ENCODE measurements at places on chromosomes 2 and 18.
A peak's percentile ranks its signal among the peaks of the same experiment; 100 is the strongest.

- no peak for DNase-seq
Measured at GRCh38 chr2:239476757-239477585, 76.2 kb upstream of the HDAC4 start.

DNA sequence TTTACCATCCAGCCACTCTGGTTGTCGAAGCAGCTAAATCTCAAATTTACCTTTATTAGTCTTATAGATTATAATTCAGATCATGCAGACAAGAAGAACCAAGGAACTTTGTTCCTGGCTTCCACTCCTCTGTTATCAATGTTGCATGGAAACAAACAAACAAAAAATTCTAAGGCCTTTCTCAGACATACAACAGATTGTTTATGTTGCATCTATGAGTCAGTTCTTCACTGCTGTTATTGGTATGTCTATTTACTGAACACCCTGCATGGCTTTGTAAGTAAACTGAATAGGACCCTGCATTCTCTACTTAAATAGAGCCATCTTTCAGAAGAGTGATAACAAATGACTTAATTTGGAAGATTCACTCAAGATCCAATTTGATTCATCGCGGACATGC is 1.6 kb upstream of the ANKRD44 start:
- DNase-seq: no peak

DNA sequence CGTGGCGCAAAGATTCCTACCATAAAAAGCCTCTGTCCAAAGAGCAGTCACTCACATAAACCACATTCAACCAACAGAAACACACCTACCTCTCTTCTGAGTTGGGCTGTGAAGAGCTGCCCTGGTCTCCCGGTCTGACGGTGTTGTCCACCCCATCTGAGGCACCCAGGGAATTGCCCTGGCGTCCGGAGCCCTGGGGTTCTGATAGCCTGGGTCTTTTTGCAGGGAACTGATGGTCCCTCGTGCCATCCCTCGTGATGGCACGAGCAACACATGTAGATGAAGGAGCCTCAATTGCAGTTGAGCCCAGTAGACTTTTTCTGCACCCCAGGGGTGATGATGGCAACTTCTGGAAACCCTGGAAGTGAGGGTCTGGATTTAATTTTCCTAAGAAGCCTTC is 13.8 kb downstream of the HJURP start:
- no peak for DNase-seq

- no peak for DNase-seq
Measured at GRCh38 chr18:4394700-4395099, 60.4 kb downstream of the DLGAP1 start.

DNA sequence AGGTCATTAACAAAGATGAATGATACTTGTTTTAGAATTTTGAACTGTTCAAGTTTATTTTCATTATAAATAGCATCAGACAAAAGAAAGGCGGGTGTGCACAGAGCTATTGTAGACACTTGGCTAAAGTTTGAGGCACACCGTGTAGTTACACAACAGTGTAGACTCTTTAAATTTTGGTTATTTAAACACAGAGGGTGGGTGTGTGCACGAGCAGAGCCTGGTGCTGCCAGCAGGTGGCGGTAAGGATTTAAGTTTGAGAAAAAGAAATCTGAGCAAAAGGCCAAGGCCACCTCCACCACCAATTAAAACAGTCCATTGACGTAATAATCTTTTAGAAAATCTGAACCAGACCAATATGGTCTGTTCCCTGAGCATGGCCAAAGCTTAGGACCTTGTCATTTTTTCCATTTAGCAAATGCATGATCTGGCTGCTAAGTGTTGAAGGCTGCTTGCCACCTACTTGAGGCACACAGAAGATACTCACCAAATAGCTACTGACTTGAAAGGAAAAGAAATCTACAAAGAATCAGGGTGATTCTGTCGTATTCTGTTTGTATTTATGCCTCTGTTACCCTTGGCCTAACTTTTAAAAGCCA is 14.3 kb downstream of the COPS7B start:
- DNase-seq: peak; percentile 55

DNA sequence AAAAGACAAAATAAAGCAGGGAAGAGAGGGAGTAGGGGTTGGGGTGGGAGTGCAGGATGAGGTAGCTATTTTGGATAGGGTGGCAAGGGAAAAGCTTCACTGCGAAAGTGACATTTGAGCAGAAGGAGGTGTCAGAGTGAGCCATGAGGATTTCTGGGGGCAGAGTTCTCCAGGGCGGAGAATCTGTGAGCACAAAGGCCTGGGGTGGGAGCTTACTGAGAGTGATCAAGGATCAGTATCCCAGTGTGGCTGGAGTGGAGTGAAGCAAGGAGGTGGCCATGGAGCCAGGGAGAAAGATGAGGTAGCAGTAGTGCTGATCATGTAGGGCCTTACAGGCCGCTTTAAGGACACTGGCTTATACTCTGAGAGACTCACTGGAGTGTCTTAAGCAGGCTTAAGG is 210.9 kb upstream of the FOSL2 start:
- no peak for DNase-seq

GRCh38 chr2:232516551-232516950 is 3.6 kb upstream of the PRSS56 start:
- DNase-seq: no peak

GRCh38 chr2:216344206-216344949 is 27.9 kb downstream of the MARCHF4 start:
- DNase-seq: no peak

GRCh38 chr2:8324164-8324856 is 357.5 kb upstream of the ID2 start:
- DNase-seq: peak; percentile 49

GRCh38 chr18:46268671-46269070 is 164.5 kb downstream of the HAUS1 start:
- no peak for DNase-seq

Measured in SJCRH30 (cell line).